Stimulated activated CD4-positive, alpha-beta T cell treated with anti-CD3 and anti-CD28 coated beads, Interleukin-4, amount 100 ng/mL, for 24 hours (primary cell): ENCODE measurements at places on chromosomes 1 and 21.

- no peak for DNase-seq
Observed at GRCh38 chr1:31763671-31764311, 349 bp downstream of the ADGRB2 start.

DNA sequence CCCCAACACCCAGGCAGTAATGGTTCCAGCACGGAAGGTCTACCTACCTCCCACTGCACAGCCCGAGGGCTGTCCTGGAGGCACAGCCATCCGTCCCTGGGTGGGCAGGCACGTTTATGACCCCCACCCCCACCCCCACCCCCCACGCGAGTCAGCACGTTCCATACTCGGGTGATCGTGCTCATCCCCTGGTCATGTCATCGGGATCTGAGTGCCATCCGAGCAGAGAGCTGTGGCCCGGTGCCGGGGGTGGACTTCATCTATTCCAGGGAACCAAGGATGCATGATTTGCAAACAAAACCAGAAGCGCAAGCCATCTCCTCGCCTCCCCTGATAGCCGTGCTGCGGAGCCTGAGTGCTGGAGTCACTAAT, 1.1 kb downstream of the TSPEAR start:
- DNase-seq: no peak

GRCh38 chr21:31136891-31137290, 98.6 kb upstream of the KRTAP19-8 start:
- no peak for DNase-seq

GRCh38 chr1:101194746-101195145, 42.1 kb upstream of the S1PR1 start:
- DNase-seq: no peak

DNA sequence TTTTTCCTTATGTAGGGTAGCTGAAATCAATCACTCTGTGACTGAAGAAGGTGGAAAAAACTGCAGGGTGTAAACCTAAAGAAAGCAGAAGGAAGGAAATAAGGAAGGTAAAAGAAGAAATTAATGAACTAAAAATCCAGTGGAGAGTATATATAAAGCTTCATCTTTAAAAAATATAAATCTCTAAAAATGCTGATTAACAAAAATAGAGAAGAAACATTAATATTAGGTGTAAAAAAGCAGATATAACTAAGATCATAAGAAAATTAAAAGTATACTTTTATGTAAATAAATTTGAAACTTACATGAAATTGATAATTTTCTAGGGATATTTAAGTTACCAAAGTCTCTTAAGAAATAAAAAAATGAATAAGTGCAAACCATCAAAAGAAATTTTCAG, 159.8 kb downstream of the GALNT2 start:
- DNase-seq: no peak

DNA sequence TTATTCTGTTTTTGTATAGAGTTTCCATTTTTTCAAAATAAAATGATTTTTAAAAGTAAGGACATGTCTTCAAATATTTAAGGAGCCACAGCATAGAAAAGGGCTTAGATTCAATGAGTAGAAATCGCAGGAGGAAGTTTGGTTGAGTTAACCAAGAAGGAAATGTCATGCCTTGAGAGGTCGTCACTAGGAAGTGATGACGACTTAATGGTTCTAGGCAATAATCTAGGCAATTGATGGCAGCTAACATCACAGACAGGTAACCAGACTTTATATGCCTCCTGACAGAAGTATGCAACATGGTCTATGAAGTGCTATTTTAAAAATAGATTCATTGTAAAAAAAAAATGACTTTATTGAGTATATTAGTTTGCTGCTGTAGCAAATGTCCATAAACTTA, 32.1 kb upstream of the TP53BP2 start:
- no peak for DNase-seq

GRCh38 chr1:206744683-206745082, 25.9 kb upstream of the IL19 start:
- DNase-seq: peak; percentile 45

GRCh38 chr1:147551036-147551435, 9.7 kb downstream of the BCL9 start:
- no peak for DNase-seq

DNA sequence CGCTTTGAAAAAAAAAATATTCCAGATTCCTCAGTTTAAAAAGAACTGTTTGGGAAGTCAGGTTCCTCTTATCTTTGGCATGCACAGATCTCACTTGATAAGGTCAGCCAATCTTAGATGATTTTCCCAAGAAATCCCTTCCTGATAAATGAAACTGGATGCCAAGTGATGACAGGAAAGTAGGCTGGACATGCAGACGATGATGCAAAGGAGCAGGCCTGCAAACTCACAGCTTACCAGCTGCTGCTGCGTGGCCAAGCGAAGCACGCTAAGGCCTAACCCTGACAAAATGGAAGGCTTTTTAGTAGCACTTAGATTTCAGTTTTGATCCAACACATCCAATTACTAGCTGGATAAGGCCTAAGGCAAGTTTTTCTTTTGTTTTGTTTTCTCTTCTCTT, 10.1 kb downstream of the TADA1 start:
- no peak for DNase-seq

- no peak for DNase-seq
Observed at GRCh38 chr21:26881504-26882228, 36.5 kb upstream of the ADAMTS1 start.

DNA sequence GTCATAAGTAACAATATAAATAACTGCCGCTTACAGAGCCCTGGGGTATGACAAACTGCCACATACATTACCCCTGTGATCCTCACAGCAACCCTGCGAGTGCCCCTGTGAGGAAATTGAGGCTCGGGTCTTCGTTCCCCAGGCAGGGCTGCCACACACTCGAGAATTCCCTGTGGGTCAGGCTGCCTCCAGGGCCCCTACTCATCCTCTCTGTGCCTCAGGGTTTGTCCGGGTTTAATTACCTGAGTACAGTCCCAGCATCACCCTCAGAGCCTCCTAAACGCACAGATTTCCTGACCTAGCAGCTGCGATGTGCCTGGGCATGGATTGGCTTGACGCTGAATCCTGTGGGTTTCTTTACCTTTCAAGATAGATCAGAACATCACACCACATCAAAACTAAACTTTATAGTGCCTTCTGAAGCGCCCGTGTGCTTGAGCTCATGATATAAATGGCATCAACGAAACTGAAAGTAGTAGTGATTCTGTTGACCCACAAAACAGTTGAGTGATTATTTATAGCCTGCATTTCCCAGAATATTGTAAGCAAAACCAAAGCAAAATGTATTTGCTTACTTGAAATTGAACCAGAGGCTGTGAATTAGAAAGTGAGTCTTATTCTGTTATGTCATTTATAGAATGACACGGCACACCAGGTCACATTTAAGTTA, 14.0 kb downstream of the SLC37A1 start:
- DNase-seq: peak; percentile 54

GRCh38 chr1:35447278-35447677, 109.9 kb downstream of the KIAA0319L start:
- no peak for DNase-seq

- DNase-seq: peak; percentile 71
Observed at GRCh38 chr1:10074059-10074851, 41.5 kb downstream of the UBE4B start.

- DNase-seq: no peak
Observed at GRCh38 chr1:185155600-185156287, 1.0 kb downstream of the TRMT1L start.

- DNase-seq: no peak
Observed at GRCh38 chr1:30216602-30217001, 506.8 kb downstream of the MATN1 start.

DNA sequence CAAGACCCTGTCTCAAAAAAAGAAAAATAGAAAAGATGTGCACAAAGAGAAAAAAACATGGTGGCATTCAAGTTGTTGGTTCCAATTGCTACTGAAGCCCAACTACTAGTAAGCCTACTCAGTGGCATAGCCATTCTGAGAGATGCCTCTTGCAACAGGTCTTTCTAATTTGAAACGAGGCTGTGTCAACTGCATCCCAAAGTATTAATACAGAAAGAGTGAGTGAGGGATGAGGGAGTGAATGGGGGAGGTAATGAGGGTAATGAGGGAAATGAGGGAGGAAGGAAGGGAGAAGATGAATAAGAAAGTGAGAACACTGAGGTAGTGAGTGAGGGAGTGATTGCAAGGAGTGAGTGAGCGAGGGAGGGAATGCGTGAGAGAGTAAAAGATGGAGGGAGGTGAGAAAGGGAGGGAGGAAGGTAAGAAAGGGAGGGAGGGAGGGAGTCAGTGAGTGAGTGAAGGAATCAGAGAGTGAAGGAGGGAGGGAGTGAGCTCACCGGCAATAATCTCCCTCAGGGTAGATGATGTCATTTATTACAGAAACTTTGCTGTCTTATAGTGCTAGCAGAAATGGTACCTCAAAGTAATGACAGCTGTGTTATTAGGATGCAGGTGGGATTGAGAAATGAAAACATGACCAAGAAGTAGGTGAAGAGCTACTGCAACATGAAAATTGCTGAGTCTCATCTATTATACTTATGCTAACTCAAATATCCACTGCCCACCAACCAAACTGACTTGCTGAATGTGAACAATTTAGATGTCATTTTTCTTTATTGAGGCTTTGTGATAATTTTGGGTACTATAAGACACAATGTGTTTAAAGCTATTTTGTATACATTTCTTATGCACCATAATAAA, 75.6 kb upstream of the ADAM30 start:
- DNase-seq: no peak

DNA sequence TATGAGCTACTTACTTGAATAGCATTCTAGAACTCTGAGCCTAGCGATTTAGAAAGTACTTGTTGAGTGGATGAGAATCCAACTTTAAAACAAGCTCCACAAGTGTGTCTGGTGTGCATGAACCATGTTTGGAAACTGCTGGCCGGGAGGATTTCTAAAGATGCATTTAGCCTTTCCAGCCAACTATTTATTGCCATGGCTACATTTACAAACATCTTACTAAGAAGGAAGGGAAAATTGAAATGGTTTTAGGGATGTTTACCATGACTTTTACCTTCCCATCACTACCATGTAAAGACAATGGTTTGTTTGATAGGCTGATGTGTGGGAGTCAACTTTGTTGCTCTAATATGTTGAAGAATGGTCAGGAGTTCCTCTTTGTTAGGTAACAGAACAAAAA, 37.7 kb upstream of the ARHGAP29 start:
- DNase-seq: no peak

DNA sequence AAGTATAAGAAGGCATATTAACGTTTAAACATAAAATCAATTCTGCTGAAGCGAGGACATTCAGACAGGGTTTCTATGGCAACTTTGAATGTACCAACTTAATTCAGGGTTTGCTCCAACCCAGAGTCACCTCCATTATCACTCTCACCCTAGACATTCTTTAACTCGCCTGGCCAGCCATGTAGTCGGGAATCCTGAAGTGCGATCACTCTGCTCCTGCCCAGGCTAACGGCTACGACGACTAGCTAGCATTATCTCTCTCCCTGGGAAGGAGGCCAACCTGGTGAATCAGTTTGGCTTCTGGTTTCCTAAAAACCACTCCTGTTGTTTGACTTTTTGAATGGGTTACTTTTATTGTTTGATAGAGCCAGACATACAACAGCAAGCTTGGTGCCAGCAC, 38.9 kb upstream of the ZBTB18 start:
- DNase-seq: no peak

GRCh38 chr1:36730599-36730998, 247.9 kb upstream of the CSF3R start:
- no peak for DNase-seq

- no peak for DNase-seq
Observed at GRCh38 chr21:45599146-45599581, 44.4 kb upstream of the PCBP3 start.

DNA sequence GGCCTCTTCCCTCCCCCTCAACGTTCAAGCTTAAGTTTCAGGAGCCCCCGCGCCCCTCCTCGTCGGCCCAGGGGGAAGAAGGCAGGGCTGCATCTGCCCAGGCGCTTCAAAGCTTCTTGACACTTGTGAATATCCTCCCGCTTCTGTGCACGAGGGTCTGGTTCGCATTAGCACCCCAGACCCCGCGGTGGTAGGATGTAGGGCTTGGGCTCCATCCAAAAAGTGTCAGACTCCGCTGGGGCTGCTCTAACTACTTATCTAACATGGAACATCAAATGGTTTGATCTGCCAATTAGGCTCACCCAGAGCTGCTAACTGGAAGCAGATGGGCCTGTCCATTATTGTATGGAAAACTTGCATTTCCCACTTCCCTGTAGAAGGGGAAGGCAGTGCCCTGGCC, 28.9 kb downstream of the TAS1R2 start:
- DNase-seq: no peak
